ENCODE measurements at places on chromosomes 12 and 14.

DNA sequence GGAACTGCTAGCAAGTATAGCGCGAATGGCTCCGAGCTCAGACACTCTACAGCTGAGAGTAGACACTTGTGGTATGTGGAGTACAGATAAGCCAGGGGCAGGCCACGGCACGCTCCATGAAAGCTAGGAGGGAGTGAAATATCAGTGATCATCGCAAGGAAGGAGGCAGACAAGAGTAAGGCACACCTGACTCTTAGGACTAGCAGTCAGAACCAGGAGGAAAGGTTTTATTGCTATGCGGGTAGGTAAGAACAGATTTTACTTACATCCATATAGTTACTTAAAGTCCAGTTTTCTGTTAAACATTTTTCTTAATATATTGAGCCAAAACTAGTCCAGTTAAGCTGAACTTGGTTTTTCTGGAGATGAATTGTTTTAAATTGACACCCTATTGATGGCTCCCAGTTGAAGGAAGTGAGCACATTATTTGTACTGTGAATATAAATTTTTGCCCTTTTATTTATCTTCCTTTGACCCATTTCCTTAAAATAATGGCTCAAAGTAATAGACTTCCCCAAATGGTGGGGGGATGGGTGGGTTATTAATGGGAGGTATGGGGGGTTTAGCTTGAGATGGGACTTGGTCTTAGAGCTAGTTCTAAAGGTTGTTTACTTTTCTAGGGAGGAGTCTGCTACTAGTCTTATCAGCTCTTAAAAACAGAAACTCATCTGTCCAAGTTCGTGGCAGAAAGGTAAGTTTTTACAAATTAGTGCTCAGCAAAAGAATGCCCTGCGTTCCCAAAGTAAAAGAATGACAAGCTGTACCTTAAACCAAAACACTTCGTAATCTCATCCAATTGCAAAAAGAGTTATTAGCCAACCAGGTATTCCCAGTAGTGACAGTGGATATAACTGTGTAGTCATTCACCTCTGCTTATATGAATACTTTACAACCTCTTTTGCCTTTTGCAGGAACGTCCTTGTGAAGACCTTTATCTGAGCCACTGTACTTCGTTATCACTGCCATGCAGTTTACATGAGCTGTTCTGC lies 5.8 kb downstream of the HNRNPA1 start:
- DNase-seq: no peak

- DNase-seq: peak; percentile 65
Measured at GRCh38 chr14:20873370-20874177, 17.6 kb upstream of the RNASE3 start.

DNA sequence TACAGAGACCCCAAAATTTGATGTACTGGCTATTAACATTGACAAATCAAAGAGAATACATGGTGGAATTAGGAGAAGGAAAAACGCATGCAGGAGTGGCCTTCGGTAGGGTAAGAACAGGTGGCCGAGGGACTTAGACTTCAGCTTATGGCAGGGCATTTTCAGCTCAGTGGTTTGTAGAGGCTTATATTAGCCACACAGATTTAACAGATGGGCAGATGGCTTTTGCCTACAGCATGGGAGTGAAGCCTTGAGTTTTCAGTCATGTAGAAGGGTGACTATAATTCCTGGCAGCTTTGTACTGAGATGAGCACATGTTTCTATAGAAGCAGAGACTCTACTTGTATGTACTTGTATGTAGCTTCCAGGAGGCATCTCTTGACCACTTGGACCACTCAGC lies 40.9 kb upstream of the PLEKHA5 start:
- no peak for DNase-seq

GRCh38 chr14:42057111-42057510 lies 450.4 kb downstream of the LRFN5 start:
- no peak for DNase-seq

DNA sequence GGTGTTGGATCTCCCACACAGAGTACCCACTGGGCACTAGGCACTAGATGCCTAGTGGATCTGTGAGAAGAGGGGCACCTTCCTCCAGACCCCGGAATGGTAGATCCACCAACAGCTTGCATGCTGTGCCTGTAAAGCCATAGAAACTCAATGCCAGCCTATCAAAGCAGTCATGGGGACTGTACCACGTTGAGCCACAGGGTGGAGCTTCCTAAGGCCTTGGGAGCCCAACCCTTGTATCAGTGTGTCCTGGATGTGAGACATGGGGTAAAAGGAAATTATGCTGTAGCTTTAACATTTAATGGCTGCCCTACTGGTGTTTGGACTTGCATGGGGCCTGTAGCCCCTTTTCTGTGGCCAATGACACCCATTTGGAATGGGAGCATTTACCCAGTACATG lies 1024.9 kb downstream of the TMEM121 start:
- DNase-seq: peak; percentile 3

GRCh38 chr12:10615532-10615931 lies 2.1 kb upstream of the MAGOHB start:
- DNase-seq: no peak

DNA sequence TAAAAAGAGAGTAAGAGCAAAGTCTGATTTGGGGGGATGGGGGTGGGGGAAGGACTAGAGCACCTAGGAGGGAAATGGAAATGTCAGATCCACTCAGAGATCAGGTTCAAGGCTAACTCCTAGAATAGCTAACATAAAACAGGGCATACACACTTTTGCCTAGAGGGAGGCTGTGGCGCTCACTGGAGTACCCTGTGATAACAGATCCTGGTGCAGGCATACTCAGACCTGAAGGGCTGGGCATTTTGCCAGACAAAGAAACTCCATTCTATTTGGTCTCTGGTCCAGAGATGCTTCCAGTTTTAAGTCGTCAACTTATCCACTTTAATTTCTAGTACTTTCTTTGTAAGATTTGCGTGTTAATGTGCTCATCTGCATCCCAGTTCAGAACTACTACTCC lies 5.8 kb downstream of the CTDSP2 start:
- peak; percentile 59 for DNase-seq

DNA sequence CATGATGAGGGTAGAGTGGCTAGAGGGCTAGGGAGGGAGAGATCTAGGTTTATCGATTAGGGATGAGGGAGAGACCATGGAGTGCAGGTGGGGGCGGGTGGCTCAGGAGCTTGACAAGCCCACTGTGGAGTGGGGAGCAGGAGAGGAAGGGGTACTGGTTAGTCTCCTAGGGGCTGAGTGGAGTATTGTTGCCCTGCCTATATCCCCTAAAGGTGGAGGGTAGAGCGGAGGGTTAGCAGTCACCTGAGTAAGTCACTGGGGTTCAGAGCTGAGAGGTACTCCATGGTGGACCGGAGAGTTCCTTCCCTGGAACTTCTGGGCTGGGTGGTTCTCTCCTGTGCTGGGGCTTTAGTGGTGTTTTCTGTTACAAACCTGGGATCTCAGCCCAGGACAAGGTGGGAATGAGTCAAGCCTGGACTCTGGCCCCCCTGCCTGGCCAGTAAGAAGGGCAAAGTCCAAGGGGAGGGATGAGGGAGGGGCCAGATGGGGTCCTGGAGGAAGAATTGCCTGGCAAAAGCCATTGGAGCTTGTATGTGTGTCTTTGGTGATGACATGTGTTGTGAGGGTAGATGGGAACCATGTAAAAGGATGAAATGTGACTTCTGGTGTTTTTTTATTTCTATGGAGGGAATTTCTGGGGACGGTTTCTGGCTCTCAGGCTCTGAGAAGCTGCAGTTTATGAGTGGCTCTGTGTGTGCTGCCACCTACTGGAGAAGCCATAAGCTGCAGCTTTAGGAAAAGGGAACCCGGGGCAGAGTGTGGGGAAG lies at the start of gene CIDEB:
CIDEB (minus strand) TSS at position 403 of the 767 bp plus-strand sequence; CDS start at position 284, 119 bp downstream.
- DNase-seq: peak; percentile 62

- DNase-seq: no peak
Measured at GRCh38 chr14:100399052-100399849, 76.1 kb downstream of the SLC25A47 start.

GRCh38 chr14:64038841-64039542 lies 186.2 kb downstream of the SYNE2 start:
- no peak for DNase-seq

- DNase-seq: no peak
Measured at GRCh38 chr12:95424271-95424994, 49.5 kb upstream of the METAP2 start.

GRCh38 chr12:50066402-50066801 lies 9.0 kb downstream of the ASIC1 start:
- DNase-seq: no peak

DNA sequence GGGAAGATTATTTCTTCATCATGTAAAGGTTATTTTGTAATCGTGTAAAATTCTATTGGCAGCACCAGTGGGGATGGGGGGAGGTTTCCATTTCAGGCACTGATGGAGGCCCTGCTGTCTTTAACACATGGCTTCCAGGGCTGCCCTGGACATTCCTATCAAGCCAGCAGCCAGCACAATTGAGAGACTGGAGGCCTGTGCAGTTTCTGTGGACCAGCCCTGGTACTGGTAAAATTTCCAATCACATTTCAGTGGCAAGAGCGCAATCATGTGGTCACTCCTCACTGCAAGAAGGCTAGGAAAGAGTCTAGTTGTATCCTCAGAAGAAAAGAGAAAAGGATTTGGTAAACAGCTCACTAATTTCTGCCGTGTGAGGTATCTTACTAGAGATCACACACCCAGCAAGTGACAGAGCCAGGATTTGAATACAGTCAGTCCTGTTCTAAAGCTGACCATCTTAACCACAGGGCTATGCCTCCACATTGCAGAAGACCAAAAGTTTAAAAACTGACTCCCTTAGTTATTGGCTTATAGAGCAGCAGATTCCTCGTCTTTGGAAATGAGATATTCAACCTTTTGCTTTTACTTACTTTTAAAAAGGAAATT lies 179.4 kb upstream of the ARHGAP5 start:
- DNase-seq: no peak

DNA sequence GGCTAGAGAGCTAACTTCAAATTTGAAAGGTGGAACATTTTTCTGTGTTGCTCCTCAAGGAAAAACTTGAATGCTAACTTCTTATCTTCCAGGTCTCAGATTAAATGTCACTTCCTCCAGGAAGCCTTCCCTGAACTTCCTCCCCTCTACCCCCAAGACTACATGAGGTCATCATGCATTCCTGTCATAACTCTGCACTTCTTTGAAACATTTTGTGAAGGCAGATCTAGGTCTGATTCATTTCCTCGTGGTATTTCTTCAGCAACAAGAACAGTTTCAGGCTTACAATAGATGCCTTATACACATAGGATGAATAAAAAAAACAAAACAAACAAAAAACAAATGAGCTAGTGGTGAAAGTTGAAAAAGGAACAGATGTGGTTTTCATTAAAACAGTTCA lies 97.1 kb upstream of the SRRM4 start:
- DNase-seq: no peak

DNA sequence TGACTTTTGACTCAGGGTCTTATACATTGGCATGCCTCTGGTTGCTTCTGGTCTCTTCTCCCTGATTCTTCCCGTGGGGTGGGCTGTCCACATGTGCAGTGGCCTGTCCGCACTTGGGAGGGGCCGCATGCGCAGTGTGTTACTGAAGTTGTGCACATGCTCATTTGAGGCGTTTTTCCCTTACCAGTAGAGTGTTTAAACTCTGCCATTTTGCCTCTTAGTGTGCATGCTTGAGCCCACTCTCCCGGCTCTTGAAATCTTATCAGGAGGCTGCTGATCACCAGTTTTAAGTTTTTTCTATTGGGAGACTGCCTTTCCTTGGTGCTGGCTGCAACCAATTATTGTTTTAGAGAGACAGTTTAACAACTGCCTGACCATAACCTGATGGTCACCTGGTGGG lies 32.1 kb upstream of the HECTD1 start:
- DNase-seq: no peak

GRCh38 chr12:127494961-127495915 lies 771.7 kb upstream of the TMEM132C start:
- no peak for DNase-seq

- DNase-seq: no peak
Measured at GRCh38 chr12:26921886-26922285, 15.9 kb downstream of the INTS13 start.

DNA sequence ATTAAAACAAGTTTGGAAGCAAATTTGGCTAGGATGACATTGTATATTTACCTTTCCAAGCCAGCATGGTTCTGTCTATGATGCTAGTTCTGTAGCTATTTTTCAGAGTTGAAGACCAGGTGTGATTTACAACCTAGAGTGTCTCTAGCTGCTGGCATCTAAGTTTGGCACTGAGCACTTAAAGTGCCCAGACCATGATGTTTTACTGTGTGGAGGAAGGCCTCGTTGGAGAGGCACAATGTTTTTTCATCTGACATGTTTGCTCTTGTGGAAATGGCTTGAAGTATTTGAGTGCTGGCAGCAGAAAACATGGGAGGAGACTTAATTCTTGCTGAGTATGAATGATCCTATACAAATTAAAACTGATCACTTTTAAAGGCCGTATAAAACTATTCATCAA lies 13.0 kb upstream of the C12orf71 start:
- peak; percentile 3 for DNase-seq

- DNase-seq: no peak
Measured at GRCh38 chr12:62191491-62192179, 68.6 kb upstream of the USP15 start.

GRCh38 chr14:69006346-69006745 lies 27.2 kb upstream of the ACTN1 start:
- DNase-seq: no peak

DNA sequence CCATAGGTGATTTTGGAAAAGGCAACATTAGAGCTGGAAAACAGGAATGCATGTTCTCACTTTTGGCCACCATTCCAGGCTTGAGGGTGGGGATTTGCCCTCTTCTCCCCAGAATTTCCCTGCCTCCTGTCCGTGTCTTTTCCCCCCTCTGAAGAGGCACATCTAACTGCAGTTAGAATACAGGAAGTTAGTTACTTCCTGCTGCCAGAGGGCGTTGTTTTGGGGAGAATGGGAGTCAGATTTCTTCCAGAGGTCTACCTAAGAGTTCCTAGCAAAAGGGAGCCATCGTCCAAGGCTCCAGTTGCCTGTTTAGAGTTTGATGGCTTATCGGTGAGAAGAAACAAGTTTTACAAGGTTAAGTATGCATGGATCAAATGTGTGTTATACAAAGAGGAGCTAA lies 112.8 kb upstream of the IGF1 start:
- DNase-seq: no peak

- no peak for DNase-seq
Measured at GRCh38 chr12:2689879-2690278, 104.9 kb upstream of the FKBP4 start.

GRCh38 chr12:51590347-51591015 lies 552 bp upstream of the SCN8A start:
- DNase-seq: peak; percentile 98

GRCh38 chr14:102282751-102283465 lies 22.1 kb downstream of the MOK start:
- DNase-seq: no peak

GRCh38 chr14:99468081-99468480 lies 12.6 kb downstream of the SETD3 start:
- DNase-seq: no peak

- DNase-seq: no peak
Measured at GRCh38 chr12:66129934-66130266, 650 bp downstream of the LLPH start.

- no peak for DNase-seq
Measured at GRCh38 chr14:26887847-26888246, 290.0 kb upstream of the NOVA1 start.

Measured in NCI-H69 (cell line).